Renal cortical epithelial cell (primary cell): ENCODE measurements at places on chromosomes 3 and 15. TPM values are rescaled to one million over a fixed set of nuclear protein-coding genes. Genes with fewer than 3 reads are reported as not detected.

DNA sequence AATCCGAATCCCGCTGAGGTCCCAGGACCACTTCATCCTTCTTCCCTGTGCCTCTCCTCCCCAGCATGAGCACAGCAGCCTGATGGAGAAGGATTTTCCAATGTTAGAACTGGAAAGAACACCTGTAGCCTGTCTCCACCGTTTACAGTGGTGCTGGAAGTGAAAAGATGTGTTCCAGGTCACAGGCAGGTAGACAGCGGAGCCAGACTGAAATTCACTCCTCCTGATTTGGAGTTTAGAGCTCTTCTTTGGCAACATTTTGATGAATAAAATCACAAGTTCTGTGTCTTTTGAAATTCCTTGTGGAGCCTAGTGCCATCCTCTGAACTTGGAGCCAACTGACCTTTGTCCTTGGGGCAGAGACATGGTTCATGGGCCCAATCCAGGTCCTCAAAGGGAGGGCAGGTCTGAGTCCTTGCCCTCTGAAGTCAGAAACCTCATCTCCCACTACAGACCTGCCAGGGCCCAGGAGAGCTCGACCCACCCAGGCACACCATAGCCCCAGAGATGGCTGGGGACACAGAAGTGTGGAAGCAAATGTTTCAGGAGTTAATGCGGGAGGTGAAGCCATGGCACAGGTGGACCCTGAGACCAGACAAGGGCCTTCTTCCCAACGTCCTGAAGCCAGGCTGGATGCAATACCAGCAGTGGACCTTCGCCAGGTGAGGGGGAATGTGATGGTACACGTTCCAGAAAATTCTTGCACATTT, at the start of gene RTP3:
Gene RTP3 (plus strand): TSS at position 421 of the 710 bp plus-strand sequence. CDS start 87 bp downstream, at position 508.
- DNase-seq = no peak

DNA sequence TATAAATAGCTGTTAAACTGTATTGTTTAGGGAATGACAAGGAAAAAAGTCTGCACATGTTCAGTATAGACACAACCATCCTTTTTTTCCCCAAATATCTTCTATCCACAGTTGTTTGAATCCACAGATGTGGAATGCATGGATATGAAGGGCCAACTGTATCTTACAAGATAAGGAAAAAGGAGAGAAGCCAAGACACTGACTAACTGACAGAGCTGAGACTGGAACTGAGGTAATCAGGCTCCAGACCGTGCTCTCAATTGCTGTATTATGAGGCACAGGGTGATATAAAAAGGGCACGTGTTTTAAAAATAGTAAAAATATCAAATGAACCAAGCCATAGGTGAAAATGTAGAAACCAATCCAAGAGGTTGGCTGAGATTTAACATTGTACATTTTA, 49.0 kb downstream of the DHX36 start:
- no peak for DNase-seq

DNA sequence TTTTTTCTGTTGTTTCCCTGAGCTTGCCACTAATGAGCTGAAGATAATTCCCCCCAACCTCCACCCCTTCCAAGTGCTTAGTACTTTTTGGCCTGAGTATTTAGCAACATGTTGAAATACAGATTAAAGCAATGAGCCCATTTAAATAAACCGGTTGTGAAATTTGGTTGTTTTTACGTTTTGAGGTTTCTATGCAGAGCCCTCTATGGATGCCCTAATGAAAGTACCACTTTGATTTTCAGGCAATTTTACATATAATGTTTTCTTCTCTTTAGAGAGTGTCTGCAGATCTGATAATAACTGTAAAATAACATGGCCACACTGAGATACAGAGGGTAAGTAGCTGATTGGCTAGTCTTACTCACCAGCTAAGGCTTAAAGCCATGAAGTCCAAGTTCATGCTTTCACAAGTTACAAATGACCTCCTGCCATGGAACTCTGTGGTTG, 139.4 kb upstream of the SLC7A14 start:
- no peak for DNase-seq

- peak; percentile 38 for DNase-seq
Observed at GRCh38 chr15:39310633-39311032, 270.2 kb upstream of the THBS1 start.

GRCh38 chr3:31132132-31132769, 237.8 kb upstream of the GADL1 start:
- peak; percentile 63 for DNase-seq

DNA sequence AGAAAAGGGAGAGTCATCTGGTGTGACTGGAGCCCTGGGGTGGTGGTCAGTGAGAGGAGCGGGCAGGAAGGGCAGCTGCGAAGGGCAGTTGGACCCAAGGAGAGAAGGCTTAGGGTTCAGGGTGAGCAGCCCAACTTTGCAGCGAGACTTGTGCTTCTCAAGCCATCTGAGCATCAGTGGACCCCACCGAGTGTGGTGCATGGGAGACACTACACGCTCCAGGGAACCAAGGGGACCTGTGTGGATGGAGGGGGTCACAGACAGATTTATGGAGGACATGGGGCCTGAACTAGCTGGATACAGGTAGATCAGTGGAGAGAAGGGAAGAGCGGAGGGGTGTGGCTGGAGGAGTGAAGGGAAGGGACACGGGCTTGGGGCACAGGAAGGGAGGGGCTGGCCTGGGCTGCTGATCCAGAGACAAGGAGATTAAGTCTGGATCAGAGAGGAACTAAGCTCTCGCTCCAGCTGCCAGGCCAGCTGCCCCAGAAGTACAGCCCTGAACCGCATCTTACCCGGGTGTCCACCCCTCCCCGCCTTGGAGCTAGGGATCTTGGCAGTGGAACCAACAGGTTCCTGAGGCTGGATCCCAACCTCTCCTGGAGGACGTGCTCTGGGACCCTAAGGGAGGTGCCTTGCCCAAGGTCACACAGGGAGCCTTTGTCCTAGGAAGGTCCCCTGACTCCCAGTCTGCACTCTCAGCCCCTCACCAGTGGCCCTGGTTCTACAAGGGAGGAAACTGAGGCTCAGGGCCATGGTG, 120.5 kb downstream of the CORO2B start:
- DNase-seq = no peak

- DNase-seq = peak; percentile 78
Observed at GRCh38 chr15:33131552-33132232, 62.8 kb downstream of the FMN1 start.

DNA sequence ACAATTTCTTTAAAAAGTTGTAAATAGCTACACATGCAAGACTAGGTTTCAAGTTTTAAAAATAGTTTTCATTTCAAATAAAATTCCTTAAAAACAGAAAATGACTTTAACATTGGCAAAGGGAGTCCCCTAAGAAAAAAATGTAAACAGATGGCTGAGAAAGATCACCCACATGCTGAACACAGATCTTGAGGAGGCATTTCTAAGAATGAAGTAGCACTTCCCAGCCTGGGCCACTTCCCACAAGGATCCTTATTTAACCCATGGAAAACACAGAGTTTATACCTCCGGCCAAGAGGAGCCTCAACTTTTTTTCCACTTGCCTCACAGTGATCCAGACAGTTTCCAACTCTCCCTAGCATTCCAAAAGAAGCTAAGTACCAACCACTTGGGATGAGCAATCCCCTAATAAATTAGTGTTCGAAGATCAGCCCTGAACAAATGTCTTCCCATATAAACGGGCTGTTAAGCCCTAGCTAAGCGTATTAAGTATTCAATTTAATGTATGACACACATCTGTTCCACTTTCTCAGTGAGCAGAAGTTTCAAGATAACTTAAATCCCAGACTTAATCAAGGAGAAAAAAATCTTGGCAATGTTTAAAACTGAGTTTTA, 61.4 kb downstream of the GADL1 start:
- DNase-seq = no peak

- DNase-seq = no peak
Observed at GRCh38 chr3:147393261-147393942, 12.9 kb downstream of the ZIC4 start.

DNA sequence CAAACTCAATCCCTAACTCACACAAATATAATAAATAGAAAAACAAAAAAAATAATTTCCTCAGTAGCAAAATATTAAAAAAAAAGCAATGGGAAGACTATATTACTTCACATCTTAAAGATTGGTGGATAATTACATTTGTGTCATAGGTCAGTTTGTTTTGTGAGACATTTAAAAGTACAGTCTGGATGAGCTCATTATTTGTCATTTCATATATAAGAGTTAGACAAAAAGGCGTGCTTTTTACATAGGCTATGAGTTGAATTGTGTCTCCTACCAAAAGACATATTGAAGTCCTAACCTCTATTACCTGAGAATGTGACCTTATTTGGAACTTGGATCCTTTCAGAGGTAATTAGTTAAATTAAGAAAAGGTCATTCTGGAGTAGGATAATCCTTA, 710.1 kb upstream of the CBLB start:
- no peak for DNase-seq

DNA sequence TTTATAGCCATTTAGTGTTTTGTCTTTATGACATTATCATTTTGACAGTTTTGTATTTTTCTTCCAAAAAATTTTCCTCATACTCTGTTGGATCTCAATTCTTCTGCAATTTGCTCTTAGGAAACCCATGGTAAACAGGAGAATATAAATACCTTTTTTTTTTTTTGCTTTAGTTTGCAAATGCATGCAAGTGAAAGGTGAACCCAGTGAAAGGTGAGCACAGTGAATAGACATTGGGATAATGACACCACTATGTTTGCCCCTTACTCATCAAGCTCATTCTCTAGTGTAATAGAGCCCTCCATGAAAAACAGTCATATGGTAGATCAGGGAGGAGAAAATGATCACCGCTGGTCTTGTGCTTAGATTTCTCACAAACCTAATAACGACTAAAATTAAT, 59.0 kb upstream of the TRPC1 start:
- no peak for DNase-seq

DNA sequence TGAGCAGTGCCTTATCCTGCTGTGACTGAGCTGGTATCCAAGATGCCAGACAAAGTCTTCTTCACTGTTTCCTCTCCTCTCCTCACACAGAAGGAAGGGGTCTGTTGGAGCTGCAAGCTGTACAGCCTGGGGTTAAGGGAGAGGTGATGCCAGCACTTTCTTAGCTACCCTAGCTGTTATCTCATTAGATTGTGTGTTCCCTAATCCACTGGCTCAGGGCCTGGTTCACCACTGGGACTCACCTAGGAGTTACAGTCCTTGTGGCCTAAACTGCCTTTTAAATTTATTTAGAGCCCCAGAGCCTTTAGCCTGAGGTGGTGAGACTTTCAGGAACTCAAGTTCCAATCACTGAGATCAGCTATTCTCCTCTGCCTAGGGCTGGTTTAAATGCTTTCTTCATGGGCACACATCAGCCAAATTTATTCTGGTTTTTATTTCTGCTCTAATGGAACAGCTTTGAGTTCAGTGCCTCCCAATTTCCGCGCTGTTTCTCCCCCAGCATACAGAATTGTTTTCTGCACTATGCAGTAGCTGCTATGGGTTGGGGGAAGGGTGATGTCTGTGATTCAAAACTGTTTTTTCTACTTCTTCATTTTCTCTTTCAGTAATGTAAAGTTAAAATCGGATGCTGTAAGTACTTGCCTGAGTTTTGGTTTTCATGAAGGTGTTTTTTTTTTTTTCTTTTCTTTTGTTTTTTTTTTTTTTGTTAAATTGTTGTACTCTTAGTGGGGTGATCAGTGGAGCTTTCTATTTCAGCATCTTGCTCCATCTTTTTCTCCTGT, 198.8 kb downstream of the DOCK3 start:
- DNase-seq = no peak

- DNase-seq = peak; percentile 38
Observed at GRCh38 chr3:115146418-115147328, at the start of gene ZBTB20. Gene ZBTB20, minus strand, starts transcription at chr3:115147288.

GRCh38 chr3:104291437-104291851, 1075.3 kb upstream of the ALCAM start:
- DNase-seq = peak; percentile 21

GRCh38 chr3:128824132-128824850, 55.1 kb upstream of the ACAD9 start:
- no peak for DNase-seq

GRCh38 chr3:156488767-156489166, 66.2 kb downstream of the SSR3 start:
- no peak for DNase-seq

GRCh38 chr3:112384769-112385168, 51.8 kb downstream of the CD200 start:
- no peak for DNase-seq

GRCh38 chr15:81060907-81061306, 60.2 kb downstream of the TLNRD1 start:
- no peak for DNase-seq

DNA sequence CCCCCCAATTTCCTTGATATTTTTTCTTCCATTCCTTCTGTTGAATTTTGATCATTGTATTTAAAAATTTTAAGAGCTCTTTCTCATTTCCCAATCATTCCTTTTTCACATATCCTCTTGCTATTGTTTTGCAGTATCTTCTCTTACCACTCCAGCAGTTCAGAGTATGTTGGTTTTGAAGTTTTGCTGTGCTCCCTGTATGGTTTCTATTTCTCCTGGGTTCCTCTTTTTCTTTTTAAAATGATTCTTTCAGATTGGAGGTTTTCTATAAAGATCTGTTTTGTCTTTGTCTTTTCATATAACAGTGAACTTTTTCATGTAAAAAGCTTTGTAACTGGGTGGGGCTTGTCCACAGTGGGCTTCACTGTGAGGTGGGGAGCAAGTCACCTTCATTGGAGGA, 12.8 kb downstream of the USP3 start:
- DNase-seq = no peak

- no peak for DNase-seq
Observed at GRCh38 chr3:126014252-126014651, 45.3 kb downstream of the ROPN1B start.

Gene CLDN11
- total RNA-seq = 17.5 and 27.5 TPM in 2 replicates

Gene BOC
- total RNA-seq = 0.52 and 3.0 TPM in 2 replicates

Gene SCN5A
- total RNA-seq = 0.20 and 0.52 TPM in 2 replicates

Gene MORC1
- total RNA-seq = under 0.01 and 0.05 TPM in 2 replicates

Gene KBTBD12
- total RNA-seq = 1.2 and 2.2 TPM in 2 replicates

Gene SNAPC5
- 27.1 and 42.3 TPM in 2 replicates for total RNA-seq

Gene SLC25A26
- 20.7 and 26.0 TPM in 2 replicates for total RNA-seq

Gene ITPKA
- total RNA-seq = 4.5 and 9.7 TPM in 2 replicates

Gene FOXB1
- not detected in 2 replicates for total RNA-seq

Gene GREM1
- 4.2 and 9.7 TPM in 2 replicates for total RNA-seq

Gene CNTN4
- total RNA-seq = 0.15 and 1.0 TPM in 2 replicates

Gene GRK7
- total RNA-seq = 0.05 TPM in 1 of 2 replicates, not detected in the other

Gene TMEM62
- 23.4 and 37.0 TPM in 2 replicates for total RNA-seq

Gene CCR5
- total RNA-seq = not detected in 2 replicates

Gene CTDSPL2
- 65.6 and 71.2 TPM in 2 replicates for total RNA-seq

Gene PATL2
- total RNA-seq = not detected in 2 replicates

Gene CIB2
- 8.2 and 16.7 TPM in 2 replicates for total RNA-seq

Gene SLC22A13
- total RNA-seq = 0.25 TPM in 1 of 2 replicates, not detected in the other

Gene SENP5
- total RNA-seq = 33.0 and 36.6 TPM in 2 replicates
